ENCODE measurements at places on chromosomes 2 and 18.

DNA sequence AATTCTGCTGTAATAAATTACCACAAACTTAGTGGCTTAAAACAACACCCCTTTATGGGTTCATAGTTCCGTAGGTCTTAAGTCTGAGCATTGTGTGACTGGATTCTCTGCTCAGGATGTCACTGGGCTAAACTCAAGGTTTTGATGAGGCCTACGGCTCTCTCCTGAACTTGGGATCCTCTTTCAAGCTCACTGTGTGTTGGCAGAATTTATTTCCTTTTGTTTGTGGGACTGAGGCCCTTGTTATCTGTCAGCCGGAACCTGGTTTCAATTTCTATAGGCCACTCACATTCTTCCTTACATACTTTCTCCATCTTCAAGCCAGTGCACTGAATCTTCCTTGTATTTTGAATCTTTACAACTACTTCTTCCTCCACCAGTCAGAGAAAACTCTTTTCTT, 290.2 kb downstream of the AKAIN1 start:
- no peak for DNase-seq

- no peak for DNase-seq
These were observed 32.2 kb downstream of the DOK6 start for GRCh38 chr18:69432847-69433246.

DNA sequence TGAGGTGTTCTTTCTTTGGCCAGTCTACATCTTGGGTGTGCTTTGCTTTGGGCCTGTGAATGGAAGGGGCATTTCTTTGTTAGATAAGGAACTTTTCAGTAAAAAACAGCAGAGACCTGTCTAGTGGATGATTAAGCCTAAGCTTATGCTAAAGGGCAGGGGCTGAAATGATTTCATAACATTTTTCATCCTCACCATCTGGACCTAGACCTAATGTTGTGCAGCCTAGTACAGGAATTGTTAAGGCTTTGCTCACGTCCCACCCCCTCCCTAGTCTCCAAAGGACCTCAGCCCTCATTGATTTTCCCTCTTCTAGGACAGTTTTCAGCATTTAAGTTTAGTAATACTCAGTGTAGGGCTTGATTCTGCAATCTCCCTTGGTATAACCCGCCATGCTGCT, 111.8 kb downstream of the PRKCE start:
- DNase-seq, result no peak

- DNase-seq, result no peak
These were observed 88.9 kb downstream of the R3HDM1 start for GRCh38 chr2:135620198-135620597.

All from NCI-H2107 (cell line).